T-helper 9 cell (primary cell): ENCODE measurements at places on chromosomes 1 and 21.

- no peak for DNase-seq
Measured at GRCh38 chr1:6491480-6491962, at the start of gene PLEKHG5. Gene PLEKHG5 (minus strand): TSS chr1:6491667. CDS start chr1:6477571, 14,096 bp downstream.

- no peak for DNase-seq
Measured at GRCh38 chr1:63326473-63327380, 4.4 kb downstream of the FOXD3 start.

DNA sequence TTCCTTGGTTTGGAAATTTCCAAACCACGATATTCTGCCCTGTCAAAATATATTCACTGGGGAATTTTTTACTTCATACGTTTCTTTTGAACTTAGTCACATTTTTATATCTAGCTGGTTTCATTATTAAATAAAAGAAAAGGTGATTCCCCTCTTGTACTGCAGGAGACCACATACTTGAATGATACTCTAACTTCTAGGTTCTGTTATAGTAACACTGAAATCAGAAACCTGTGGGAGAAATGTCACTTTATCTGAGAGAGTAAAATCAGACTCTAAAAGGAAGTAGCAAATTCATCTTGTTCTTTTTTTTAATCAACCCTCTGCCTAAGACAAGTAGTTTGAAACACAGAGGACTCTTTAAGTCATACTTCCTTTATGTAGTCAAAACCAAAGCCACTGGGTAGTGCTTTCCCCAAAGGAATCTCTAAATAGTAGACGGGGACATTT, 34.4 kb downstream of the MRPL39 start:
- DNase-seq = no peak

- peak; percentile 62 for DNase-seq
Measured at GRCh38 chr1:2314803-2315673, 76.3 kb downstream of the MORN1 start.

DNA sequence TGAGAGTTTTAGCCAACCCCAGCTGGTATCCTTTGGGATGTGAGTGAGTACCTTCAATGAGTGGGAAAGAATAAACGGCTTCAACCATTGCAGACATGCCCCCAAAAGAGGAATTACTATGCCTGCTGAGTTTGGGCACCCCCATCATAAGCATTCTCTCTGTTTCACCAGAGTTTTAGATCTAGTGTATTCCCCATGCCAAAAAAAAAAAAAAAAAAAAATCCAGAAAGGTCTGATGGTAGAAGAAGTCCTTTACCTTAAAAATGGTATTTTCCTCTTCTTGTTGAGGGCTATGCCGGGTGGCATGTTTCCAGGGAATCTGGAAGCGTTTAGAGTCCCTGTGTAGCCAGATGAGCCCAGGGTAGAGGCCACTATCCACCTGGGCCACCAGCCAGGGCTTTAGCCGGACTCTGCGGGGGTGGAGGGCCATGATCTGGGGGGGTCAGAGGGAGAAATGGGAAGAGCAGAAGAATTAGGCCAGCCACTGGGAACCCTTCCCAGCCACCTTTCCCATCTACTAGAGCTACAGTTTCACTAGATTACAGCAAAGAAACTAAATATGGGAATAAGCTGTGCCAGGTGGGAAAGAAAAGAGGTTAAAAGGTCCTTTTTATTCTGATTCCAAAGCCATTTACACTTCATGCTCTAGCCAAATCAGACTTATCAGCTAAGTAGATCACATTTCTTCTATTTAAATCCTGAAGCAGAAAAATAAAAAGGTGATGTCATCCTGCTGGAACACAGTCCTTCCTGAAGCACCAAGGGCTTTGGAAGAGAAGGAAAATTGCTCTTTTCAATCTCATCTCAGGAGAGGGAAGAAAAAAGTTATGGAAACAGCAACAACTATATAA, 4.7 kb downstream of the IRF6 start:
- no peak for DNase-seq

DNA sequence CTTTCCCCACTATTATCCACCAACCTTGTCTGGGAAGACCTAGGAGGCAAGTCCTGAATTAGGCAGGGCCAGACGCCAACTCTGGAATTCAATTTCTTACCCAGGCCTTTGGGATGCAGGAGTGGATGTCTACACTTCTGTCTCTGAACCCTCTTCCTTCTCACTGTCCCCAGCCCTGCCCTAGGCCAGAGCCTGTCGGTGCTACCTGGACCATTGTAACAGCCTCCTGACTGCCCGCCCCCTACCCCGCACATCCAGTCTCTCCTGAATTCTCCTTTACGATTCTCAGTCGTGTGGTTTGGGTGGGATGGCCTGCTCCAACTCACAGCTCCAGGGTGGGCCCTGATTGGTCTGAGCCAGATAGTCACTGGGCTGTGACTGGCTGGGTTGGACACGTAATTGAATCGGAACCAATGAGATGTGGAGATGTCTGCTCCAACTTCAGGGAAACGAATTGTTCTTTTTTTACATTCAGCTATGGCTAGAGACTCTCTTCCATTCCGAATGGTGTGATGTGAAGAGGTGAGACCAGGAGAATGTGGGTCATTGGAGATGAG, 304.6 kb downstream of the PTPRU start:
- no peak for DNase-seq
